ENCODE measurements at places on chromosomes 13 and 19.

DNA sequence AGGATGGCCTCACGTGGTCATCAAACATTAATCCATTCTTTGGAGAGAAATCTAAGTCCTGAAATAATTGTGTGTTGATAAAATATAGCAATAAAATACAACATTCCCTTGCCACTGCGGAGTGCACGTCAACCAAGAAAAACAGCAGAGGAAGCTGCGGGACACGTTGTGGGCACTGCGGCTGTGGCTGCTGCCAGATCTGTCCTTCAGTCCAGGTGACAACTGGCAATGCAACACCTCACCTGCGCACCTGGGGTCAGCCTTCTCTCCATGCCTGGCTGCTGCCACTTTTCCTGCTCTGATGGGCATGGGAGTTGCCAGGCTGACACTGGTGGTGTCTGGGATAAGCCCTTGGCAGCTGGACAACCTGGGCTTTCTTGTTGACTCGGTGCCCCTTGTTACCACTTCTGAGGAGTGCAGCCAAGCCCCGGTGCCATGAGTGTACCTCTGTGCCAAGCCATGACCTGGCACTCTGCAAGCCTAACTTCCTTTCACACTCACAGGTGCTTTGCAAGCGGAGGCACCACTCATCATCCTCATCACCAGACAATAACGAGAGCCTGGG, 251.6 kb upstream of the TSHZ3 start:
- no peak for DNase-seq

DNA sequence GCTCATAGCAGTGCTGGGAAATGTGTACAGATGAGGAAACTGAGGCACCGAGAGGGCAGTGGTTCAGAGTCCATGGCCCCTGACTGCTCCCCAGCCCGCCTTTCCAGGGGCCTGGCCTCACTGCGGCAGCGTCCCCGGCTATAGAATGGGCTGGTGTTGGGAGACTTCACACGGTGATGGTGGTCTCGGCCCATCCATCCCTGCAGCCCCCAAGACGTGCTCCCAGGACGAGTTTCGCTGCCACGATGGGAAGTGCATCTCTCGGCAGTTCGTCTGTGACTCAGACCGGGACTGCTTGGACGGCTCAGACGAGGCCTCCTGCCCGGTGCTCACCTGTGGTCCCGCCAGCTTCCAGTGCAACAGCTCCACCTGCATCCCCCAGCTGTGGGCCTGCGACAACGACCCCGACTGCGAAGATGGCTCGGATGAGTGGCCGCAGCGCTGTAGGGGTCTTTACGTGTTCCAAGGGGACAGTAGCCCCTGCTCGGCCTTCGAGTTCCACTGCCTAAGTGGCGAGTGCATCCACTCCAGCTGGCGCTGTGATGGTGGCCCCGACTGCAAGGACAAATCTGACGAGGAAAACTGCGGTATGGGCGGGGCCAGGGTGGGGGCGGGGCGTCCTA, 15.9 kb downstream of the LDLR start:
- no peak for DNase-seq

- DNase-seq, result peak; percentile 79
Measured at GRCh38 chr19:38977445-38978325, 2.1 kb upstream of the FBXO17 start.

DNA sequence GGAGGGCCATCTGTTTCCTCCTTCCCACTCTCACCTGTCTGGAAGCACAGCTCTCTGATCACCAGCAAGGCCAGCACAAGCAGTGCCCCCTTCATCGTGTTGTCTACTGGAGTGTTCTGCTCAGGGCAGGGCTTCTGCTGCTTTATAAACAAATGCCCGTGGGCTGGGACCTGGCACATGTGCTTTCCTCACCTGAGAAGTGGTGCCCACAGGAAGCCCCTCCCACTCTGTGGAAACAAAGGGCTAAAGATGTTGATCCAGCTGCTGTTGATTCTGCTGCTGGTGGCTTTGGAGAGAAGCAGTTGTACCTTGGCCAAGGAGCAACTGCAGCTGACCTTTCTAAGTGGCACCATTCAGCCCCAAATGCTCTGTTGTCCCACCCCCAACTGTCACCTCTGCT, 26.4 kb upstream of the ZNF181 start:
- no peak for DNase-seq

DNA sequence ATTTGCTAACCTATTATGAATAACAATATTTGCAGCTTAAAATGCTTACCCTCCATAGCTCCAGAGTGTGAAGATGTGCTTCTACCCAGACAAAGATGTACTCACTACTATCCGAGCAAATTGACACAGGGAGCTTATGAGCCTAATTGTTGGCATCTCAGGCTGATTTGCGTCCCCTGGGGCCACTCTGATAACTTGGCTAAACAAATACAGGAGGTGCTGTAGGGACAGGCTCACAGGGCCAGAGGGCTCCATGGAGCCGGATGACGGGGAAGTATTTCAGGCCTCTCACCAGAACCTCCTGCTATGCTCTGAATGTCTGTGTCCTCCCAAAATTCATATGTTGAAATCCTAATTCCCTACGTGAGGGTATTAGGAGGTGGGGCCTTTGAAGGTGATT, 26.7 kb upstream of the C19orf12 start:
- DNase-seq, result no peak

All from stimulated activated CD8-positive, alpha-beta memory T cell treated with anti-CD3 and anti-CD28 coated beads, Interleukin-4, amount 100 ng/mL, for 48 hours (primary cell).